Heart left ventricle (tissue), 16 donors: ENCODE measurements at places on chromosomes 4 and X. TPM values are rescaled to one million over a fixed set of nuclear protein-coding genes. Genes with fewer than 3 reads are reported as not detected.

The CPZ gene
- 0.29 TPM for total RNA-seq

The FOXR2 gene
- total RNA-seq = not detected

The CXCR3 gene
- not detected for total RNA-seq

The CPE gene
- 56.9 TPM for total RNA-seq

The BGN gene
- 95.9 TPM for total RNA-seq
